Right ventricle myocardium superior (tissue), 1 donor: ENCODE measurements at places on chromosomes 7 and 10. TPM values are rescaled to one million over a fixed set of nuclear protein-coding genes. Genes with fewer than 3 reads are reported as not detected.

- DNase-seq: no peak
Observed at GRCh38 chr7:22474645-22475044, 25.3 kb downstream of the STEAP1B start.

The HSPA12A gene
- 15.9 TPM for total RNA-seq

GRCh38 chr10:118783776-118784545 lies 29.2 kb upstream of the CACUL1 start:
- DNase-seq: no peak

DNA sequence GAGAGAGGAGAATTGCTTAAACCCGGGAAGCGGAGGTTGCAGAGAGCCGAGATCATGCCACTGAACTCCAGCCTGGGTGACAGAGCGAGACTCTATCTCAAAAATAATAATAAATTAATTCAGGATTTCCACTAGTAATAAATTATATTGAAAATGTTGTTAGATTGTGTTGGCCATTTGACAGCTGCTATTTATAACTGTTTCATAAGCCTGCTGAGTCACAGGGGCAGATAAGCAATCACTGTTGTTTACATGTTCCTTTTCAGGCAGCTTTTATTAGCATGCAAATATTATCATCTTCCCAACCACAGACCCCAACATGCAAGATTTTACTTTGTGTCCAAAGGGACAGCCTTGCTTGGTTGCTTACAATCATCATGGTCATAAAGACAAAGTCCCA lies 49.5 kb upstream of the ZNF138 start:
- DNase-seq: no peak
